ENCODE measurements at places on chromosomes 6 and 20.

- no peak for DNase-seq
Measured at GRCh38 chr6:17343215-17343614, 50.2 kb upstream of the CAP2 start.

- DNase-seq: no peak
Measured at GRCh38 chr20:59508729-59509128, 95.6 kb upstream of the PHACTR3 start.

- no peak for DNase-seq
Measured at GRCh38 chr6:64301307-64302236, 666.0 kb downstream of the PHF3 start.

- DNase-seq: no peak
Measured at GRCh38 chr6:43953794-43954310, 173.4 kb downstream of the MRPL14 start.

DNA sequence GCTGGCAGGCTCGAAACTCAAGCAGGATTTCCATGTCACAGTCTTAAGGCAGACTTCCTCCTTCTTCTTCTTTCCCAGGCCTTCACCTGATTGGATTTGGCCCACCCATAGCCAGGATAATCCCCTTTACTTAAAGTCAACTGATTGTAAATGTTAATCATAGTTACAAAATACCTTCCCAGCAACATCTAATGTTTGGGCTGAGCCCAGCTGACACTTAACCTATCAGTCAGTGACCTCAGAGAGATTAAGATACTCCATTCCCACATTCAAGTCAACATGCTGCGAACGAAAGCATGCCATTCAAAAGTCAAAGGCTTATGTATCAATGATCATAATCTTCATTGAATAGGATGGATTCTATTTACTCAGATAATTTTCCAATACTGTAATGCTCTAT is 16.0 kb downstream of the MAP7 start:
- DNase-seq: no peak

DNA sequence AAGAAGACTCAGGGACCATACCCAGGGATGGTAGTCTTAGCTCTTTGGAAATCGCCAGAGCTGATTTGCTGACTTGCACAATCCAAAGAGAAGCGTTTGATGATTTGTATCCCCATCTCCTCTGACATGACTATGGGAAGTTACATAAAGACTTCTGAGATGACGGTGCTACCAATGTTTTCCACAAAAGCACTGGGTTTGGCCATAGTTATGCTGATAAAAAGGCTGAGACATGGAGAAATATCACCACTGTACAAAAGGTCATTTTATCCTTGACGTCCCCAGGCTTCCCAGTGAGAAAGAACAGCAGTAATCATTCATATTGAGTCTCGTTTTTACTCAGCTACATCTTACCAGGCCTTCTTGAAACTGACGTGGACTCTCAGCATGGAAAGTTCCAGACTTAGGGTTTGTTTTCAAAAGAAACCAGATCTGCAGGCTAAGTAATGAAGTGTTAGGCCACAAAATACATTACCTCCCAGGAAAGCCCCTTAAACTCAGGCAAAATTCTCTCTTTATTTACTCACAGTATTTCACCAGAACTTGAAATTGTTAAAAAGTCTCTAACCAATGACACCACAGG is 370.3 kb upstream of the JARID2 start:
- DNase-seq: no peak

GRCh38 chr6:21754891-21755290 is 161.3 kb downstream of the SOX4 start:
- DNase-seq: peak; percentile 64

DNA sequence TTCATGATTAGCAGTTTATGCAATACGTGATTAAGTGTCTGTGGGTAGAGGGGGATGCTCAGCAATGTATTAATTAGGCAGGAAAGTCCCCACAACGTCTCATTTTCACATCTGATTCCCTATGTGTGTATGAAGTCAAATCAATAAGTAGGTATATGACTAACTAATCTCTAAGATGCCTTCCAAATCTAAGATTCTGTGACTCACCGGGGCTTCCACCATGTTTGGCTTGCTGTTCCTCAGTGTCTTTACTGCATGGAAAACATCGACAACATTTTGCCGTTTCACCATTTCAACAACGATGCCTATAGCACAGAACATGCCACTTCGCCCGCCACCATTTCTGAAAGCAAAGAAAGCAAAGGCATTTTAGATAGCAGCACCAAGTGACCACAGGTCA is 72.0 kb upstream of the THEMIS start:
- DNase-seq: peak; percentile 4

GRCh38 chr20:22819112-22819511 is 216.0 kb upstream of the SSTR4 start:
- DNase-seq: no peak

GRCh38 chr20:8981482-8981881 is 87.4 kb upstream of the PLCB4 start:
- no peak for DNase-seq

GRCh38 chr6:12785301-12785700 is 68.7 kb downstream of the PHACTR1 start:
- no peak for DNase-seq

DNA sequence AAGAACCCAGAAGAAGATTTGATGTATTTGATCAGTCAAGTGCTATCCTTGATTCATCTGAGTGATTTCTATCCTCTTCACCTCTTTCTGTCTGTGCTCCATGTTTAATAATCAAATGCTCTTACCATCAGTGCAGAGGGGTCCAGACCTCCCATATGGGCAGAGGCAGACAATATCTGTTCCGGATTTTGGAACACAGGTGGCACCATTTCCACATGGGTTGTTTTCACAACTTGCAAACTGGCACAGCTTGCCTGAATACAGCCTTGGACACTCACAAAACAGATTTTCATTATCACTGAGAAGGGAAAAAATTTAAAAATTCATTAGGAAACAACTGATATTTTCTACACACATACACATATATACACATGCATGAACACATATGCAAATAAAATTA is 228.5 kb downstream of the PHF3 start:
- DNase-seq: no peak

DNA sequence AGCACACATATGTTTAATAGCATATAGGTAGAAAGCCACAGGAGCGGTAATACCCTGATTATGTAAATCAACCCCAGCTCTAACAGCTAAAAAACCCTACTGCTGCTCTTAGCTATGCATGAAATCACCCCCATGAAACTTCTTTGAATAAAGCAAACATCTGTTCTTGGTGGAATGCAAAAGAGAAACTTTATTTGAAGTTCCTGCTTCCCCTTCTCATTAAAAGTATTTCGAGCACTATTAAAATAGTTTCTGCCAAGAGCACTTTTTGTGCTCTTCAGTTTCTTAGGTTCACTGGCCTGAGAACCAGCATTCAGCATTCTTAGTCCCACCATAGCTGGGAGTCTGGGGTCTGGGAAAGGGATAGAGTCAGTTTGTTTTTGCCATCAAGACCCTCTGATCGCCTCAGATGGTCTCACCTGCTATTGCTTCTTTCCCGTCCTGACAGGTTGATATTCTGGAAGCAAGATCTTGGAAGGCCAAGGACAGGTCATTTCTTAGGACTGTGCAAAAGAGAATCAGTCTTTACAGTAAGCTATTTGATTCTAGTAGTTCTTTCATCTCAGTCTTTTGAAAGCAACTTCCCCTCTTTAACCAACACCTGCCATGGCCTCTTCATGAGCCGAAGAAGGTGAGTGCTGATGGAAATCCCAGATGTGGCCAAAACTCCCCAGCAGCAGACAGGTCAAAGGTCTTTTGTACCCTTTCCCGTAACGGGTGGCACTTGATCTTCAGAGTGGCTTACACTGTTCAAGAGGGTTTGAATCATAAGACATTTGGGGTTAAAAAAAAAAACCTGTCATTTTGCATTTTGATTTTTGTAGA is 76.5 kb upstream of the TMEM170B start:
- DNase-seq: peak; percentile 26

DNA sequence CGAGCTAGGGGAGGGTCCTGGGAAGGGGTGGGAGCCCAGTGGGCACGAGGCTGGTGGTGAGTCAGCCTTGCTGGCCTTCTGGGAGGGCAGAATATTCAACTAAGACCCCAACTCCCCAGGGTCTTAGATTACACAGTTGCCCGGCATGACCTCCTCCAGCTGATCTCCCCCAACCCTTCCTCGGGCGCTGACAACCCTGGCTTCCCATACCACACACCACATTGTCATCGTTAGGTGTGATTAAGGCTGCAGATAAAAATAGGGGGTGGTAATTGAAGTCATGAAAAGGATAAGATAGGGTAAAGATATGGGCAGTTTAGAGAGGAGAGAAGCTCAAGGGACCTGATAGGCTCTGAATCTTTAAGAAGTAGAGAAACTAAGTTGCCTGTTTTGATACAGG is 10.5 kb downstream of the CDC40 start:
- no peak for DNase-seq

DNA sequence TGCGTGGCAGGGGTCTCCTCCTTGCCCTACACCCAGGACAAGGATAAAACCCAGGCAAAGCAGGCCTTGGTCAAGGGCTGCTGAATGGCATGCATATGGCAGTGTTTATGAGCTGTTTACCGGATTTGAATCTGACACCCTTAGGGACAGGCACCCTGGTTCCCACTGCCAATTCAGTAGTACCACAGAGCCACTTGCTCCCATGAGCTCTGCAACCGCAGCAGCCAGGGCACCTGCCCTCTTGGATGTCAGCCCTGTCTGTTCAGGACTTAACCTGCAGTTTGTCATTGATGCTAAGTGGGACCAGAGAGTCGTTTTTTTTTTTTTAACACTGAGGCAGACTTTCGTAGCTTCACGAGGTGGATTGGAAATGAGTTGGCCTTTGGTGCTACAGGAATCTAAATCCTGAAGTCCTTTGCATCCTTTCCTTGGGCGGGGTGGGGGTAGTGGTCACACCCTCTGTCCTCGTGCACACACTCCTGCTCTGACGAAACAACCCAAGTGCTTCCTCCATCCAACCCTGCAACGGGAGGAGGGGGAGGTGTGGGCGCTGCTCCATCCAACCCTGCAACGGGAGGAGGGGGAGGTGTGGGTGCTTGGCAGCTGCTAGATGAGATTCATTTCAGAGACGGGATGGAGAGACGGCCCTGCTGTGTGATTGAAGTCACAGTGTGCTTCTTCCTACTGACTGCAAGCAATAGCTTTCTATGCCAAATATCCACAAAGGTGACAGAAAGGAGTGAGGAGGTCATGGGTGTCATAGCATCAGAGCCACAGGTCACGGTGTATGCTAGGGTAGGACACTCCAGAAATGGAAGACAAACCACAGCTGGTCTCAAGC is 166.5 kb downstream of the SMOC2 start:
- DNase-seq: no peak

- no peak for DNase-seq
Measured at GRCh38 chr20:33282991-33283555, at the start of gene BPIFB1. BPIFB1 (plus strand) TSS chr20:33283214; CDS start chr20:33286074, 2,860 bp downstream.

GRCh38 chr6:123715006-123715863 is 78.5 kb upstream of the TRDN start:
- DNase-seq: peak; percentile 21

DNA sequence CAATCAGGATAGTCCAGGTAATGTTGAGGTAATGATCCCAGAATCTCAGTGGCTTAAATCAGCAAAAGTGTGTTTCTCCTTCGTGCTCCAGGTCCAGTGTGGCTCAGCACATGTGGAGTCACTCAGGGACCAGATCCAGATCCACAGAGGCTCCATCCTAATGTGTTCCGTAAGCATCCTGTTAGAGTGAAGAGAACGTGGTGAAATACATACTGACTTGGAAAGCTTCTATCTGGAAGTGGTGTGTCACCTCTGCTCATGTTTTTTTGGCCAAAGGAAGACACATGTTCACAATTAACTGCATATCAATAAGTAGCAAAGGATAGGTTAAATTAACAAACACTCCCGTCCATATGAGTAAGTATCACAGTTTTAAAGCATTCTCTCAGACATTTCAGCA is 26.8 kb upstream of the PREP start:
- DNase-seq: peak; percentile 66

- no peak for DNase-seq
Measured at GRCh38 chr20:38428800-38429199, 6.3 kb downstream of the SNHG17 start.

DNA sequence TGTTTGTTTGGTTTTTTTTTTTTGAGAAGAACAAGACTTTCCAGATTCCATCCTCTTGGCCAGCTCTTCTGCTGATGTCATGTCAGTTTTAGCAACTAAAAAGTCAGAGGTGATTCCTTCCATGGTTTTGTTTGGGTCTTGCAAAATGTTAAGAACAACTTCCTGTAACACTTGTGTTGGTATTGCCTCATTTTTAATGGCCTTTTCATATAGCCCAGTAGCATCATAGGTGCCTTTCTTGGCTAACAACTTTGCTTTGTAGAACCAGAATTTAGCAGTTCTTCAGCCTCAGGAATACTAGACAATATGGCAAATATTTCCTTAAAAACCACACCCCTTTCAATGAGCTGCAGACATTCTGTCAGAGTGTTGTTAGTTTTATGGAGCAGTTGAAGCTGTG is 99.5 kb upstream of the SIRPG start:
- no peak for DNase-seq

DNA sequence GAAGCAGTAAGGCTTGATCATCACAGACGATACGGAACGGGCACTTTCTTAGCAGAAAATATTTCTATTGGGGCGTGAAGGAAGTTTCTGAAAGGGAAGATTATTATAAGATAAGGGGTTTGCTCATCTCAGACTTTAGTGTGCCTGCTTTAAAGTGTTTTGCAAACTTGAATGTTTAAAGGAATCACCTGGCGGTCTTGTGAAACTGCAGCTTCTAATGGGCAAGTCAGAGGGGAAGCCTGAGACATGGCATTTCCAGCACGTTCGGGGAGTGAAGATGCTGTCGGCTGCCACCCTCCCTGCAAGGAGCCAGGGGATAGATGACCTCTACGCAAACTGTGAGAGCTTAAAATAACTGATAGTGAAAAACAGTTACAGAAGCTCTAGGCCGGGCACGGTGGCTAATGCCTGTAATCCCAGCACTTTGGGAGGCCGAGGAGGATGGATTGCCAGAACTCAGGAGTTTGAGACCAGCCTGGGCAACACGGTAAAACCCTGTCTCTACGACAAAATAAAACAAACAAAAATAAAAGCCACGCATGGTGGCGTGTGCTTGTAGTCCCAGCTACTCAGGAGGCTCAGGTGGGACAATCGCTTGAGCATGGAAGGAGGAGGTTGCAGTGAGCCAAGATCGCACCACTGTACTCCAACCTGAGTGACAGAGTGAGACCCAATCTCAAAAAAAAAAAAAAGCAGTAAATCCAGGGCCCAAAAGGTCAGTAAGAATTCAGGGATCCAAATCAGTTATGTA is 2.3 kb upstream of the KIF16B start:
- no peak for DNase-seq

GRCh38 chr6:151681433-151682059 is 125.9 kb upstream of the ESR1 start:
- peak; percentile 11 for DNase-seq

DNA sequence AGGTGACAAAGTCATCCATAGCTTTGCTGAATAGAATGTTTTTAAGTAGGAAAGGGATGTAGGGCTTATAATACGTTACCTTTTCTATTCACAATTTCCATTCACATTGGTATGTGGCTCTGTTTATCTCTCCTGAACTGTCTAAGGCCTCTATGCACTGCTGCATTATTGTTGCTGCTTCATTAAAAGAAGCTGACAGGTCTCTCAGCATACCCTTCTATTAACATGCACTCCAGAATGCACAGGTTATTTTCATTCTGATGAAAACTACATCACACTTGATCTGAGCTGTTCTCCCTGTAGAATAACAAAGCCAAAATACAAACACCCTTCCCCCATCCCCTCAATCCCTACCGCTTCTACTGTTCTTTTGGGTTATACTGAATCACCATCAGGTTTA is 399.3 kb downstream of the TBC1D32 start:
- no peak for DNase-seq

All from EH (cell line).